Aorta (tissue), 5 donors: ENCODE measurements at places on chromosomes 2 and 18.

DNA sequence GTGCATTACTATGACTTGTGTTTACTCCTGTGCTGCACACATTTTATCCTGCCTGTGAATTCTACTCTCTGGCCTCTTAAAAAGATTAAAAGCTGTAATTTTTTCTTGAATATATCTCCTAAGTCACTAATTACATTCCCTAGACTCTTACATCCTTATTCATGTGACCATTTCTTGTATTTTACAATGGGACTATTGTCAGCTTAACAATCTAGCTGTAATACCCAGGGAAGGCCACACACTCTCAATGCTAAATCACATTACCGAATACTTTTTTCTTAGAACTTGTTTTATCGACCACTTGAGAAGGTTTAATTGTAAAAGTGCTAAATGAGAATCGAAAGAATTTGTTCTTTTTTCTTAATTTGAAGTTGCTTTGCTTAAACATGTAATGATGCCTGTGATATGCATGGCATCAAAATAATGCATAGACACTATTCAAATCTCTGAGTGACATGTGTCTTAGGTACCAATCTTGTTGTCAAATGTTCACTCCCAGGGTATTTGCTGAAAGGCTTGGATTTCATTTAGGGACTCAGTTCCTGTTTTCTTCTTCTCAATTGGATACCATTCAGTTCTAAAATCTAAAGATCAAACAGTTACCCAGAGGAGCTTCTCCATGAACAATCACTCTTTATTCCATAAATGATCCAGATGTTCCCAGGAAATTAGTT is 498.5 kb downstream of the DPP10 start:
- DNase-seq, result no peak

GRCh38 chr18:48417985-48418384 is 8.8 kb upstream of the ZBTB7C start:
- no peak for DNase-seq

DNA sequence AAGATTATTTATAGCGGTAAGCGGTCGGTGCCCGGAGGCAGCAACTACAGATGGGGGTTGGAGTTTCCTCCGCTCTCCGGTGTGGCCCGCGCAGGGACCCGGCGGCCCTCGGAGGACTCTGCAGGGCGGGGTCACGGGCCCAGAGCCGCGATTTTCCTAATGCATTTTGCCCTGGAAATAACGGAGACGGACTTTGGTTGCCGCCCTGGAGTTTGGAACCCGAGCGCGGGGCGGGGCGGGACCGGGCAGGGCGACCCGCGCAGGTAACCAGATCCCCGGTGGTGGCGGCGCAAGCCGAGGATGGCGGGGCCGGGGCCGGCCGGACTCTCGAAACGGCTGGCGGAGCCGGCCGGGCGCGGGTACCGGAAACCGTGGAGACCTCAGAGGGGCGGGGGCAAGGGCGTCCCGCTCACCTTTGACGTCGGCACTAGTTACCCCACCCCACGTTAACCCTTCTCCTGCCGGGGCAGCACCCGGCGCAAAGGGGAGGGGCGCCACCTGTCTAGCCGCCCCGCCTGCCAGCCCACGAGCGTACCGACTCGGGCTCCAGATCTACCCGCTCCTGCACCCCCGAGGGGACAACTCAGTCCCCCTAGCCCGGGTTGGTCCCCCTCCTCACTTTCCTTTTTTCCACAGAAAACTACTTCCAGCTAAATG is 2.9 kb downstream of the CYP26B1 start:
- peak; percentile 82 for DNase-seq

GRCh38 chr2:171469176-171469575 is 35.1 kb downstream of the DCAF17 start:
- DNase-seq, result no peak

GRCh38 chr2:213451542-213452239 is 167.4 kb downstream of the SPAG16 start:
- DNase-seq, result no peak

GRCh38 chr2:240990726-240991377 is 7.6 kb upstream of the SNED1 start:
- DNase-seq, result peak; percentile 52

DNA sequence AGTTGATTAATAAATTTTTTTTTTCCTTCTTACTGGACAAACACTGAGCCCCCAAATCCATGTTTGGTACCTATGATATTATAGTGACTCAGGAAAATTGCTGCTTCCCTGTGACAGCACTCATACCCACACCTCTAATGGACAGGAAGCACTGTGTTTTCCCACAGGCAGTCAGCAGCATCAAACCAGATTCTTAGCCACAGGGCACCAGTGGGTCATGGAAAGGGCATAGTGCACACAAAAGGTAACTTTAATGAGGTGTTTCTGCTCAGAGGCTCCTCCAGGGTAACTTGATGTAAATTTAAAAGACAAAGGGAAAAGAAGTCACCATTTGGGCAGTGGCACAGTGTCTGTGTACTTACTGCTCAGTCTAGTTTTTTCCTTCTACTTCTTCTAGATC is 34.1 kb downstream of the SERPINB11 start:
- no peak for DNase-seq
